ENCODE measurements at places on chromosomes 1 and 21. TPM values are rescaled to one million over a fixed set of nuclear protein-coding genes. Genes with fewer than 3 reads are reported as not detected.

- DNase-seq: no peak
- no peak overlapping the region for H3K4me3 ChIP-seq
- H3K27ac ChIP-seq: no peak overlapping the region
- H3K4me1 ChIP-seq: peaks cover 5% of the 10 kb centered on the region
- H3K27me3 ChIP-seq: no peaks in the 10 kb centered on the region
- H3K36me3 ChIP-seq: no peaks in the 10 kb centered on the region
These were observed 5.4 kb upstream of the DEDD start for GRCh38 chr1:161137881-161138280.

GRCh38 chr1:94265906-94266305 lies 28.5 kb upstream of the ARHGAP29 start:
- DNase-seq: no peak
- no peaks in the 10 kb centered on the region for H3K4me1 ChIP-seq
- H3K27me3 ChIP-seq: no peaks in the 10 kb centered on the region
- H3K4me3 ChIP-seq: no peak overlapping the region

GRCh38 chr1:172628401-172628800 lies 30.5 kb upstream of the FASLG start:
- H3K27ac ChIP-seq: no peak overlapping the region
- no peaks in the 10 kb centered on the region for H3K4me1 ChIP-seq
- no peak overlapping the region for H3K4me3 ChIP-seq
- no peak for DNase-seq

EFNA1 gene
- total RNA-seq: 15.4 TPM

DNA sequence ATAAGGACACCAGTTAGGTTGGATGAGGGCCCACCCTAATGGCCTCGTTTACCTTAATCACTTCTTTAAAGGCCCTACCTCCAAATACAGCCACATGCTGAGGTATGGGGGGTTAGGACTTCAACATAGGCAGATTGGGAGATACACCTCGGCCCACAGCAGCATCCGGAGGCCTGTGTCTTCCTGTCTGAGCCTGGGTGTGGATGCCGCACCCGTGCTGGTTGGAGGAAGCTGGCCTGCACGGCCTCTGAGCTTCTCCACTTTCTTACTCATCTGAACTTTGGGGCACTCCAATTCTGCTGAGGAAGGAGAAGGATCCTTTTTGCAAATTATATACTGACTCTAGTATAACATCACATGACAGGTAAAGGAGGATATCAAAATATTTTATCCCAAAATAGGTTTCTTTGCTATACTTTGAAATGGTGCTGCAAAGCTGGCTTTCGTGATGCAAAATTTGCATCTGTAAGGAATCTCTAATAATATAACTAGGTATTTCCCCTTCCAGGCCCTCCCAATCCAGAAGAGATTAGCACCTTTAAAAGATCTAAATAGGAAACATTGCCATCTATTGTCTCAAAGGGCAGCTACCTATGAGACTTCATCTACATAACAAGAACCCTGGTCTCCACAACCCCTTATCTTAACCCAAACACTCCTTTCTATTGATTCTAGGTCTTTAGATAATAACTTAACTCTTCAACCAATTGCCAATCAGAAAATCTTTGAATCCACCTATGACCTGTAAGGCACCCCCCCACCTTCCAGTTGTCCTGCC lies 247.6 kb downstream of the KCNJ6 start:
- DNase-seq: no peak
- H3K4me3 ChIP-seq: no peak overlapping the region
- H3K4me1 ChIP-seq: no peaks in the 10 kb centered on the region
- H3K36me3 ChIP-seq: no peaks in the 10 kb centered on the region

- H3K4me3 ChIP-seq: no peak overlapping the region
- no peak overlapping the region for H3K27ac ChIP-seq
- DNase-seq: no peak
- no peaks in the 10 kb centered on the region for H3K36me3 ChIP-seq
- no peaks in the 10 kb centered on the region for H3K27me3 ChIP-seq
These were observed 74.2 kb upstream of the CXADR start for GRCh38 chr21:17438635-17439034.

DNA sequence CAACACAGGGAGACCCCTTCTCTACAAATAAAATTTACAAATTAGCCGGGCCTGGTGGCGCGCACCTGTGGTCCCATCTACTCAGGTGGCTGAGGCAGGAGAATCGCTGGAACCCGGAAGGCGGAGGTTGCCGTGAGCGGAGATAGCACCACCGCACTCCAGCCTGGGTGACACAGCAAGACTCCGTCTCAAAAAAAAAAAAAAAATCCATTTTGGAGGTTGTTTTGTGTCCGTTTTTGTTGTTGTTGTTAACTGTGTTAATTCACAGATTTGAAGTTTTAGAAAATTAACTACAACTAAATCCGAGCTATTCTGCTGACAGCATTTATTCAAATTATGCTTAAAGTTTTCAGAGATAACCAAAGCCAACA lies 618 bp downstream of the CLCC1 start:
- peaks cover 10% of the 10 kb centered on the region for H3K4me1 ChIP-seq
- H3K36me3 ChIP-seq: no peaks in the 10 kb centered on the region
- peak overlapping the region; percentile 70 for H3K4me3 ChIP-seq
- no peak for DNase-seq
- peak overlapping the region; percentile 87 for H3K27ac ChIP-seq

- no peak overlapping the region for H3K4me3 ChIP-seq
- H3K4me1 ChIP-seq: no peaks in the 10 kb centered on the region
- no peaks in the 10 kb centered on the region for H3K36me3 ChIP-seq
- H3K27ac ChIP-seq: no peak overlapping the region
- H3K27me3 ChIP-seq: no peaks in the 10 kb centered on the region
These were observed 142.5 kb downstream of the CTH start for GRCh38 chr1:70553567-70553956.

DNA sequence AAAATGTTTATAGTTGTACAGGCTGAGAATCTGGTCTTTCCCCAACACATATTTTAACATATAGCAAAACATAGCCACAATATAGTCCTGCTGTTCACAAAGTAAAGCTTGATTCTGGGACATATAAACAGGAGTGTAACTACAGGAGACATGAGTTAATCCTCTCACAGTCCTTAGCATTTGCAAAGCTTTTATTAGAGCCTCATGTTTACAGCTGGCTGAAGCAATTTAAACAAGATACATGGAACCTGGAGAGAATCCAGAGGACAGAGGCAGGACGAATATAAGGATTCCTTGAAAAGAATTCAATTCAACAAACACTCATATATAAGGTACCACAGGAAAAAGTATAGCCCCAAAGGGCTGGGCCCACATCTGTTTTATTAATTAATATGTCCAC lies 163.4 kb downstream of the ADGRL4 start:
- H3K27ac ChIP-seq: no peak overlapping the region
- no peak overlapping the region for H3K4me3 ChIP-seq
- no peak for DNase-seq

DNA sequence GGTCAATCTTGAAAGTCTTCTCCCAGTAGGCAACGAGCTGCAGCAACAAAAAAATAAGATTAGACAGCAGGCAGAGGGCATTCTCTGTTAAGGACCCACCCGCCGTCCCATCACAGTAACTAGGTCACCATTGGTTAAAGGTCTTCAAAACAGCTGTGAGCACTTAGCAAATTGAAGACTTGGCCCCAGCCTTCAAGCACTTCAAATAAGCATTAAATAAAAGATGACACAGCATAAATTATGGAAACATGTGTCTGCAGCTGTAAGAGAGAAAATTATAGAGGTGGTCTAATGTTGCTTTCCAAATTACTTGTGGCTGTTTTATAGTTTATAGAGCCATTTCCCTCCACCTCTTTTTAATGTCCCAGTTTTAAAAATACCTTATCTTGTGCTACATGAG lies 61.2 kb downstream of the VANGL1 start:
- H3K4me1 ChIP-seq: peaks cover 12% of the 10 kb centered on the region
- no peaks in the 10 kb centered on the region for H3K27me3 ChIP-seq
- H3K4me3 ChIP-seq: no peak overlapping the region
- no peak for DNase-seq
- no peaks in the 10 kb centered on the region for H3K36me3 ChIP-seq
- H3K27ac ChIP-seq: no peak overlapping the region

ZCCHC17 gene
- 21.7 TPM for total RNA-seq

GIPC2 gene
- total RNA-seq: 1.6 TPM

DNA sequence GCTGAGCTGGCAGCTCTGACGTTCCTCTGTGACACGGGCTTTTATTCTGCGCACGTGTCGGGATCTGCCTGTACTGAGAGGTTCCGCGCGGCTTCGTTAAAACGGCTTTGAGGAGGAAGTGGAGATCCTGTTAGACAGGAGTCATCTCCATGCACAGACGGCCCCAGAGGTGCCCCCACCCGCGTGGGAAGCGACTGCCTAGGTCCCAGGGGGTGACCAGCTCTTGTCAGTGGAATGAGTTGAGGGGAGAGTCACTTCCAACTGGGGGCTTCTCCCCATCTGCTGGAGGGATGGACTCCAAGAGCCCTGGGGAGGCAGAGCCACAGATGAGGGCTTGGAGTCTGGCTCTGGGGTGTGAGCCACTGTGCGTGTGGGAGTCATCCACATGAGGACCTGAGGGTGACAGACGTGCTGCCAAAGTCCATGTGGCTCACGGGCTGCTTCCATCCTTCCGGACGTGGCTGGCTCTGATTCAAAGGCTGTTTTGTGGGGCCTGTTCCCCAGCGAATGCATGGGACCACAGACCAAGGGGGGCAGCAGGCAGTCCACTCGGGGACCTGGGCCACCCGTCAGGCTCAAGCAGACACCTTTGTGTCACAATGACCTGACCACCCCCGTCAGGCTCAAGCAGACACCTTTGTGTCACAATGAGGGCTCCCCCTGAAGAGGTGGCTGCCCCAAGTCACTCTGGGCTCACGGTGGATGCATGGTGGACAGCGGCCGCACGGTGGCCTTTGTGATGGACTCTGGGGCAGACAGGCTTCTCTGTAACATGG lies 26.8 kb downstream of the PTTG1IP start:
- H3K27ac ChIP-seq: no peak overlapping the region
- peak overlapping the region; percentile 68 for H3K4me3 ChIP-seq
- DNase-seq: no peak

- no peaks in the 10 kb centered on the region for H3K27me3 ChIP-seq
- no peaks in the 10 kb centered on the region for H3K4me1 ChIP-seq
- no peaks in the 10 kb centered on the region for H3K36me3 ChIP-seq
These were observed 49.9 kb downstream of the WNT9A start for GRCh38 chr1:227897704-227898438.

DNA sequence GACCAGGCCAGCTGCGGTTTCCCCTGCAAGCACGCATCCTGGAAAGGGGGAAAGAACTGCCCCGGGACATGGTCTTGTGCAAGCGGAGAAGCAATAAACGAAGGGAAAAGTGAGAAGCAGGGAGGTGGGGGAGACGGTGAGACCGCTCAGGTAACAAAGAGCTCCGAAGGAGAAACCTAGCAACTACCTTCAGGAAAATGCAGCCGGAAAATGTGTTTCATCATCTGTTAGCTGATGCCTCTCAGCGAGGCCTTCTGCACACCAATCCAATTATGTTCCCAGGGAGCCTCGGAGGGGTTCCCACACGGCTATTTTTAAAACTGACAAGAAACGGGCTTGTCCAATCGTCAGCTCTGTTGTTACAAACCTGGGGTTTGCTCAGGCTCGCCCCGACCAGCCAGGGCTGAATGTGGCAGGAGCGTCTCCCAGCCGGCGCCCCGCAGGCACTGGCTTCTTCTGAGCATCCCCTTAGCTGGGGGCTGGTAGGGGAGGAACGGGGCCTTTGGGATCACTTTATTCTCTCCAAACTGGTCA lies 3.4 kb downstream of the RIPK4 start:
- no peaks in the 10 kb centered on the region for H3K27me3 ChIP-seq
- H3K4me3 ChIP-seq: no peak overlapping the region
- H3K4me1 ChIP-seq: peaks cover 45% of the 10 kb centered on the region

BACE2 gene
- 129 TPM for total RNA-seq

HES3 gene
- total RNA-seq: not detected

GRCh38 chr1:8816831-8817411 lies 519 bp downstream of the RERE start:
- DNase-seq: no peak
- peaks cover 25% of the 10 kb centered on the region for H3K4me1 ChIP-seq
- H3K4me3 ChIP-seq: peak overlapping the region; percentile 97
- H3K27me3 ChIP-seq: no peaks in the 10 kb centered on the region

DNA sequence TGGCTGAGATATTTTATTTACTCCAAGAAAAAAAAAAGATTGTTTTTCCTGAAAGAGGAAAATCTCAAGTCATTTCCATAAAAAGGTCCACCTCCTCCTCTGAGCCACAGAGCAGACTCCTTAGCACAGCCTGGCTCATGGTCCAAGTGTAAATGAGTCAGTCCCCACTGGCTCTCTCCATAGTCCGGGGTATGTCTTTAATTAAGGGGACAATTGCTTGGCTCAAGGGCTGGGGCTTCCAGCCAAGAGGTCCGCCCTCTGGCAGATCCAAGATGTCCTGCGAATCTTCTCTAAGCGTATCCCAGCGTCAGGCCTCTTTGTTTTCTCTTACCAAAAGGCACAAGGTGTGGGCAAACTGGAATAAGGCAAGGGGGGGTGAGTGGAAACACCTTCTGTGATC lies 33.3 kb downstream of the FOXD2 start:
- H3K27me3 ChIP-seq: no peaks in the 10 kb centered on the region
- DNase-seq: no peak
- H3K4me3 ChIP-seq: no peak overlapping the region
- H3K36me3 ChIP-seq: no peaks in the 10 kb centered on the region
- no peak overlapping the region for H3K27ac ChIP-seq
